ENCODE measurements at places on chromosomes 16 and 17.
A peak's percentile ranks its signal among the peaks of the same experiment; 100 is the strongest.

DNA sequence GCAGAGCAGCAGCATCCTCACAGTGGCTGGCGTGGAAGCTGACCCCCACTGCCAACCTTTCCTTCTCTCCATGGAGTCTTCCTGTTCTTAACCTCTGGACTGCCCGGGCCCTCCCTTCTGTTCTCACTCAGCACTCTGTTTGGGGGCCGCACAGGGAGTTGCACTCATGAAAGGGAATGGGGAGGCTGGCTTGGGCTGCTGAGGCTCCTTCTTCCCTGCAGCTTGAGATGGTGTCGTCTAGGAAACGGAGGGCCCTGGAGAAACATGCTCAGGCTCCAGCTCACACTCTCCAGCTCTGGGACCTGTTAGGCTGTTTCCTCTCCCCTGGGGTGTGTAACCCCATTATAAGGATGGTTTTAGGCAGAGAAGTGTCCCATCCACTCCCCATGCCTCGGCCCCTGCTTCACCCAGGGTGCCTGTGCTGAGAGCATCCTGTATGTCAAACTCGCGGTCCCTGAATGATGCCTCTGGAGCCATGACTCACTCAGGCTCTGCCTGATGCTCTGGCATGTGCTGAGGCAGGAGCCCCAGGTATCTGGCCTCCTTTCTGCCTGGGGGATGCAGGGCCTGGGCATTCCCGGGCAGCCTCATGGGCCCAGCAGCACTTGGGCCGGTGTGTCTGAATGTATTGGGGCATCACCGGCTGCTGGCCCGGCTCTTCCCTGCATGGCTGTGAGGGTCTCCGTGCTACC lies 18.9 kb downstream of the TMEM94 start:
- no peak for DNase-seq

DNA sequence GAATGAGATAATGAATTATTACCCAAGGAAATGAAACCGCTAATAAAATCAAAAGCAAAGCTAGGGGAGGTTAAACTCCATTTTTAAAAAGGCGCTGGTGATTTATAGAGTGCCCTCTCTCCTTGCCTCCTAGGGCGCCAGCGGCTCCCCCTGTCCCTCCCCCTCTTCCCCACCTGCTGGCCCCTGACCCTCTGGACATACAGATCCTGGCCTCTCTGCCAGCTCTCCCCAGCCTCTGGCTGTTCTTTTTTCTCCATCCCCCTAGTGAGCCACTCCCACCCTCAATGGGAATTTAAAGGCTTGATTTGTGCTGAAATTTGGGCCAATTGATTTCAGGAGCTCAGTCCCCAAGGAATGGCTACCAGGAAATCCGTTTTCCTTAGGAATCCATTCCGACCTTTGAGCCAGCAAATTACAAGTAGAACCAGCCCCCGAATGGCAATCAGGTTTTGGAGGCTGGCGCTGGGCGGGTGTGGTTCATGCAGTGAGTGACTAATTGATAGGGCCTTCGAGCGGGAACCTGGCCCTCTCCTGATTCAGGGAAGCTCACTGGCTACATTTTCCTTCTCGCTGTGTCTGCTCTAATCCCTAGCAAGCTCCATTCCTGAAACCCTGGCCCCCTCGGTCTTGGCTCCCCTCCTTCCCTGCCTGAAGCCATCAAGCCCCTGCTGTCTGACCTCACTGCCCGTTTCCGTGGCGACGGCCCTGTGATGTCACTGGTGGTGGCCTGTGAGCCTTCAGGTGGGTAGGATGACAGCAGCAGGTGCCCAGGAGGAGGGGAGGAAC lies 141.9 kb upstream of the SDK2 start:
- no peak for DNase-seq

DNA sequence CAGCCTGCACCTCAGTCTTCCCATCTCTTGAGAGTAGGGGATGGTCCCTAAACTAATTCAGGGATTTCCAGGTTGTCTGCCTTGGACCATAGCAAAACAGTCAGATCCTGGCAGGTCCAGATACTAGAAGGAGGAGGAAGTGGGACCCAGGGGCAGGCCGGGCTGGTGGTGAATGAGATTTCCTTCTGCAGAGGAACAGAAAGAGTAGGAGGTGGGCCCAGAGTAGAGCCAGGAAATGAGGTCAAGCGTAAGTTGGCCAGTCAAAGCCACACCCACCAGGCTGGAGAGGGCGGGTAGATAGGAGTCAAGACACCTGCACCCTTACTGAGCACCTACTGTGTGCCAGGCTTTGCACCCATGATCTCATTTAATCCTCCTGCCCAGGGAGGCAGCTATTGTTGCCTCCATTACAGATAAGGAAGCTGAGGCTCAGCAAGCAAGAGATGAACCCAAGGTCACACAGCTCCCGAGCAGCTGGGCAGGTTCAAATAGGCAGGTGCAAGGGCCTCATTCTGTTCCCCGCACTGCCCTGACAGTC lies 2.6 kb downstream of the CDH5 start:
- no peak for DNase-seq

GRCh38 chr16:2537451-2538379 lies at the start of gene PDPK1:
PDPK1 (plus strand) TSS chr16:2538021; CDS start chr16:2538113, 92 bp downstream.
- peak; percentile 80 for DNase-seq

DNA sequence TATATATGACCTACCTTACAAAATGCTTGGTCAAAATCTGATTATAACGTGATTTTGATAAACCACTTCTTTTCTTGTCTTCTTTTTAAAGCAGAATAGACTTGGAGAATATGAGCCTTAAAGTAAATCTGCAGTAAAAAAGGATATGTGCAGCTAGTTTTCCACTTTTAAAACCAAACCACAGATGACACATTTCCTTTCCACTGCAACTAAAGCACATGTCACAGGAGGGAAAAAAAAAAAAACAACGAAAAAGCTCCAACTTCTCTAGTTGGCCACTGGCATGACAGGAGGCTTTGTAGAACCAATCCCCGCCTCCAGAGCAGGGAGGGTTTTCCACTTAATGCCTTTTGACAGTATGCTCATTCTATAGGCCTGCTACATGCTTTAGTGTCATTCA lies at the start of gene EVI2A:
TSS of gene EVI2A (minus strand) at position 142 of the 400 bp plus-strand sequence. CDS start 2,609 bp downstream, outside the sequence.
- DNase-seq = no peak

- DNase-seq = no peak
Measured at GRCh38 chr17:27458524-27458908, 2.3 kb downstream of the KSR1 start.

- peak; percentile 82 for DNase-seq
Measured at GRCh38 chr16:3938843-3939624, 58.5 kb upstream of the CREBBP start.

DNA sequence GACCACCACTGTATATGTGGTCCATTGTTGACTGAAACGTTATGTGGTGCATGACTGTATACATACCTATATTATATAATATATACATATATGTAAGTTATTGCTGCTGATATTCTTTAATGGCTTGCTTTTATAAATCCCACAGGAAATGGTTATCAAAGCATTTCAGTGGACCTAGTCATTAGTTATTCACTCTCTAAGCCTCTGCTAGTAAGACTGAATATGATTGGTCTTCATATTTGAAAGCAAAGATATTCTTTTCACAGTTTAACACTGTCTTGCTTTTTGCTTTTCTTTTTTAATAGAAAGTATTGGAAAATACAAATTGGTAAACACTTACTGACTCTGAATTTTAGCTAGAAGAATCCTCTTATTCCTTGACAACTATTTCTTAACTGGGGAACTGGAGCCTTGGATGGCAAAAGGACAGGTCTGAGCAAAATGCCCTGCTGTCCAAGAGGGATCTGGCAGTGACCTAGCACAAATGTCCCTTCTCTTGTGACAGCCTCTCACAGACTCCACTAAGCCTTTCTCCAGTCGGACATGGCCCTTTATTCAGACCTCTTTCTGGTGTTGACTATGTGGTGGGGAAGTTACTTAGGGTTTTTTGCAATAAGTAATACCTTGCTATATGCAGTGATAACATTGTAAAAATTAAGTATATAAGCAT lies 14.7 kb upstream of the MYH2 start:
- DNase-seq = no peak

DNA sequence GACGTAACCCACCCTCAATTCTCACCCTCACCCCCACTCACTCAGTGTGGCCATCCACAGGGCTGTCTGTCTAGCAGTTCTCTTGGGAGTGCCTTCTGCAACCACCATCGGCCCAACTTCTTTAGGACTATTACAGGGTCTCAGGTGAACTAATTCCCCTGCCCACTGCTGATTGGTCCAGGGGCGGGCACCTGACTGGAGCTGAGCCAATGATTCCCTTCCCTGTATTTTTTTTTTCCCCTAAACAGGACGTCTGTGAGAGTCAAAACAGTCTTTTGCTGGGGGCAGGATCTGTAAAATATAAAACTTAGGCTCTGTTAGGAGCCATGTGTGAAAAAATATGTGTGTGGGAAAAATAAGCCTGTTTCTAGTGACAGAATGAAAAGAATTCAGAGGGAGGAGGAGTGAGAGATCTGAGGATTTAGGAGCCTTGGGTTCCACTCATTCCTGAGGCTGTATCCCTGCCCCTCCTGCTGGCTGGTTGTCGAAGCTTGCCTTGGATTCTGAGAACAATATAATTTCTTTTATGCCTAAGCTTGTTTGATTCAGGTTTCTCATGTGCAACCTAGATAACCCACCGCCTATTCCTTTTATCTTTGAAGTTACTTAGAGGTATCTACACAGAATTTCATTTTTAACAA lies 115.0 kb downstream of the SPACA3 start:
- DNase-seq = no peak

- no peak for DNase-seq
Measured at GRCh38 chr17:7441266-7441665, 2.0 kb downstream of the FGF11 start.

DNA sequence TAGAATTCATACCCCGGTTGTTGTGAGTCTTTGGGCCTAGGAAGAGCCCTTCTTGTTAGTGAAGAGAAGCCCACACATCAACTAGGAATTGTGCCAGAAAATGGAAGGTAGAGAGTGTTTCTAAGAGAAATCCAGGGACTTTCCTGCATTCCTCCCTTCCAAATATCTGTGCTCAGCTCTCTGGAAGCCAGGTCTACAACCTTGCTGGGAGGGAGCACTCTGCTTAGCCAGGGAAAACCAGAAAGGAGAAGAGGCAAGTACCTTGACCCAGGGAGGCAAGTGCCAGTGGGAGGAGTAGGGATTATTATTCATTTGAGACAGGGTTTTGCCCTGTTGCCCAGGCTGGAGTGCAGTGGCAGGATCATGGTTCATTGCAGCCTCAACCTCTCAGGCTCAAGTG lies 48.4 kb upstream of the TAC4 start:
- no peak for DNase-seq

GRCh38 chr17:58072862-58073261 lies 10.4 kb upstream of the DYNLL2 start:
- DNase-seq = no peak

GRCh38 chr16:79130616-79131015 lies 469.9 kb downstream of the MAF start:
- DNase-seq = no peak

Data from right kidney (tissue), 9 donors.